ENCODE measurements at places on chromosomes 16 and 17. TPM values are rescaled to one million over a fixed set of nuclear protein-coding genes. Genes with fewer than 3 reads are reported as not detected.
A peak's percentile ranks its signal among the peaks of the same experiment; 100 is the strongest.

Gene GLP2R
- 1.1 TPM for total RNA-seq

Gene TMIGD1
- total RNA-seq = not detected

Gene PABPN1L
- total RNA-seq = 0.35 TPM

Gene CTRB2
- 54,676 TPM for total RNA-seq

Gene MMP2
- 14.9 TPM for total RNA-seq

Gene NT5M
- 1.3 TPM for total RNA-seq

Gene ADGRG3
- 0.14 TPM for total RNA-seq

Gene CDH3
- 5.2 TPM for total RNA-seq

Gene KIF22
- total RNA-seq = 10.8 TPM

DNA sequence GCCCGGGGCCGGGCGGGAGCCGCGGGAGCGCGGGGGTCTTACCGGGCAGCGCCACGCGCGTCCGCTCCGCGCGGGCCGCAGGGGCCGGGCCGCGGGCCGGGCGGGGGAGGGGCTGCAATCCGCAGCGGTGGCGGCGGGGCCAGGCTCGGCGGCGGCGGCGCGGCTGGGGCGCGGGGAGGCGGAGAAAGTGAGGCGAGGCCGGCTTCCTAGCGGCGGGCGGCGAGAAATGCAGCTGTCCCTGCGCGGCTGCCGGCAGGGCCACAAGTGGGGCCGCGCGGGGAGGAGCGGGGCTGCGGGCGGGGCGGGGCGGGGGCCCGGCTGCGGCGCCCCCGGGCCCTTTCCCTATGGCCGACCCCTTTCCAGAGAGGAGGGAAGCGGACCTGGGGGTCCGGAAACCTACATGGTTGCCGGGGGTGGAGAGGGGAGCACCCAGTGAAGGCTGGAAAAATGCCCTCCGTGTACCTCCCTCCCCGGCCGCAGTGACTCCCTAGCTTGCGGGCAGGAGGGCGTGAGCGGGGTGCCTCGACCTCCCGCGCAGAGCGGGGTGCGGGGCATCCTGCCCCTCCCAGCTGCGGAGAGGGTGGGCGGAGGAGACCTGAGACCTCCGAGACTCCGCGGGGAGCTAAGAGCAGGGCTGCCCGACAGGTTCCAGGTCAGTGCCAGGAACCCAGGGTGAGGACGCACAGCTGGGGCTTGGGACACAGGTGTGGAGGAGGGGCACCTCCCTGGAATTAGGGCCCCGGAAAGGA is at the start of gene CUEDC1:
Gene CUEDC1, minus strand, starts transcription at position 230 of the 749 bp plus-strand sequence. CDS start 69,848 bp downstream, outside the sequence.
- peak within 1 kb of the TSS; percentile 67 for H3K4me3 ChIP-seq
- H3K27ac ChIP-seq = peak within 1 kb of the TSS; percentile 82
- no peaks in the 10 kb centered on the region for H3K36me3 ChIP-seq

- H3K36me3 ChIP-seq = no peaks in the 10 kb centered on the region
- peaks cover 6% of the 10 kb centered on the region for H3K4me1 ChIP-seq
- H3K4me3 ChIP-seq = no peak overlapping the region
- no peak for DNase-seq
These were observed 322.5 kb downstream of the PMP22 start for GRCh38 chr17:14942526-14943190.

DNA sequence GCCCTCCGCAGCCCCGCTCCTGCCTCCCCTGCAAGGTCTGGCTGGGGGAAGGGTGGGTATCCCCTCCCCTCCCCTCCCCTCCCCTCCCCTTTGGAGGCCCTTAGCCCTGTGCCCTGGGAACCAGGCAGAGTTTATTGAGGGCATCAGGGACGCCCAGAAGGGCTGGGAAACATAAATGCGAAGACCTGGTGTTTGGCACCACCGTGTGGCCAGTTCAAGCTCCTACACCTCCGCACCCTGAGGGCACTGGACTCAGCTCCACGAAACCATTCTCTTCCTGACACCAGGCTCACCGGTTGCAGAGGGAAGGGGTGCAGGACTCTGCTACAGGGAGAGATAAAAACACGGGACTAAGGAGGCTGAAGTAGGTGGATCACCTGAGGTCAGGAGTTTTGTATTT is 1.0 kb upstream of the AIPL1 start:
- no peaks in the 10 kb centered on the region for H3K36me3 ChIP-seq
- H3K27ac ChIP-seq = no peak overlapping the region
- H3K27me3 ChIP-seq = no peaks in the 10 kb centered on the region

GRCh38 chr17:39236450-39236927 is 10.7 kb upstream of the STAC2 start:
- H3K36me3 ChIP-seq = no peaks in the 10 kb centered on the region
- DNase-seq = no peak
- no peaks in the 10 kb centered on the region for H3K4me1 ChIP-seq
- no peak overlapping the region for H3K4me3 ChIP-seq

GRCh38 chr17:42985225-42985624 is 4.9 kb downstream of the RUNDC1 start:
- peaks cover 17% of the 10 kb centered on the region for H3K36me3 ChIP-seq
- H3K27ac ChIP-seq = no peak overlapping the region
- DNase-seq = no peak

GRCh38 chr16:3321816-3322215 is 16.5 kb downstream of the ZNF75A start:
- no peak overlapping the region for H3K27ac ChIP-seq
- no peak overlapping the region for H3K4me3 ChIP-seq
- no peak for DNase-seq
- H3K4me1 ChIP-seq = no peaks in the 10 kb centered on the region

DNA sequence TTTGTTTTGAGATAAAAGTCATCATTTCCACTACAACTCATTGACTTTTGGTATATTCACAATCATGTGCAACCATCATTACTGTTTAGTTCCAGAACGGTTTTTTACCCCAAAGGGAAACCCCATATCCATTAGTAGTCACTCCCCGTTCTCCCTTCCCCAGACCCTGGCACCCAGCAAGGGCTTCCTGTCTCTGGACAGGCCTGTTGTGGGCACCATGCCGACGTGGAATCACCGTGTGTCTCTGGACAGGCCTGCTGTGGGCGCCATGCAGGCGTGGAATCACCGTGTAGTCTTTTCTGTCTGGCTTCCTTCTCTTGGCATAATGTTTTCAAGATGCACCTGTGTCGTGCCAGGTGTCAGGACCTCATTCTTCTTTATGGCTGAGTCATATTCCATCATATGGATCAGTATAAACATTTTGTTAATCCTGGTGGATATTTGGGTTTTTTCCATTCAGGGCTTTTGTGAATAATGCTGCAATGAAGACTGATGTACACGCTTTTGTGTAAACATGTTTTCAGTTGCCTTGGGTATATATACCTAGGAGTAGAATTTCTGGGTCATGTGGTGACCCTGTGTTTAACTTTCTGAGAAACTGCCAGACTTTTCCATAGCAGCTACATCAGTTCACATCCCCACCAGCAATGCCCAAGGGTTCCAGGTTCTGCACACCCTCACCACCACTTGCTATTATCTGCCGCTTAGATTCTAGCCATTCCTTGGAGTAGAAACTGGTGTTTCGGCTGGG is 19.1 kb downstream of the ENDOV start:
- no peaks in the 10 kb centered on the region for H3K4me1 ChIP-seq
- no peak overlapping the region for H3K4me3 ChIP-seq
- no peak for DNase-seq

DNA sequence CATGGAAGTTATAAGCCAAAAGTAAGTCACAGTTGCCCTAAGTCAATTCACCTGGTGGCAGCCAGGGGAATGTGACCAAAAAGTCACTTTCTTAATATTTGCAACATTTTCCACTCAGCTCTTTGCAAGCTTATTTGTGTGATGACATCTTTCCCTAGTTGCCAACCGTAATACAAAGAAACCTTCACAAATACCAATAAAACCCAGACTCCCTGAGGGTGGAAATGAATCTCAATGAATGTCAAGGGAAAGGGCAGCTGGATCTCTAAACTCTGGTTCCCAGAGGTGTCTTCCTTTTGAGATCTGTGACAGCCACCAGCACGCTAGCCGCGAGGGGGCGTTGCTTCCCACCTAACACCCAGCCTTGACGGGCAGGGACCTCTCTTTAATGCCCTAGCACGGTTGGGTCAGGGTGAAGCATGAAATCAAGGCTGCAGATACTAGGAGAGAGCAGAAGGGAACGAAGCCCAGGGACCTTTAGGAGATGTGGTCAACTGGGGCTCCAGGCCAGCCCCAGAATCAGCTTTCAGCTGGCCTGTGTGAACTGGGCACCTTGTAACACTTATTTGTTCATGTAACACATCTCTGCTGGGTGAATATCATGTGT is 82.2 kb downstream of the CMC2 start:
- H3K27me3 ChIP-seq = no peaks in the 10 kb centered on the region
- H3K36me3 ChIP-seq = no peaks in the 10 kb centered on the region
- DNase-seq = peak; percentile 43
- no peak overlapping the region for H3K4me3 ChIP-seq
- no peak overlapping the region for H3K27ac ChIP-seq

- no peak for DNase-seq
- no peaks in the 10 kb centered on the region for H3K4me1 ChIP-seq
- H3K36me3 ChIP-seq = no peaks in the 10 kb centered on the region
- H3K27me3 ChIP-seq = no peaks in the 10 kb centered on the region
- no peak overlapping the region for H3K4me3 ChIP-seq
These were observed 4.4 kb upstream of the RASL10B start for GRCh38 chr17:35726953-35727460.

DNA sequence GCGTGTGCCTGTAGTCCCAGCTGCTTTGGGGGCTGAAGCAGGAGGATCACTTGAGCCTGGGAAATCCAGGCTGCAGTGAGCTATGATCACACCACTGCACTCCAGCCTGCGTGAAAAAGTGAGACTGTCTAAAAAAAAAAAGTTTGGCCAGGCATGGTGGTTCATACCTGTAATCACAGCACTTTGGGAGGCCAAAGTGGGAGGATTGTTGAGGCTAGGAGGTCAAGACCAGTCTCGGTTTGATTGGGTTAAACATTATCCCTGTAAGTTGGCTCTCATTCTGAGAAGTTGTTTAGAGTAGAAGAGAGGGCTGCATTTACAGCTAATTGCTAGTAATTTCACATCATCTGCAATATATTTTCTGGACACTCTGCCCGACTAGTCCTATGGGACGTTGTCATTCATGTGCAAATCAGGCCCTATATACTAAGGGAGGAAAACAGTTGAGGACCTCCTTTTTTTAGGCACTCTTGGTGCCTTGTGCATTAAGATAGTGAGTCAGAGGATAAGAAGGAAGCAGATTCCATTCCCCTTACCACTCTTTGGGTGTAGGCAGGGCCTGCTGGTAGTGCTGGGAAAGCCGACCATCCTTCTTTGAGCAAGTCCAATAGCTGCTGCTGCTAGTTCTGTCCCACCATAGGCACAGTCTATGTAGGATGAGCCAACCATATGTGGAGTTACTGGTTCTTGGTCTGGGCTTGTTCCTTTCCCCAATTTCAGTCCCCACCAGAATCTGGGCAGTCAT is 18.7 kb downstream of the HMOX2 start:
- DNase-seq = no peak
- no peak overlapping the region for H3K27ac ChIP-seq
- H3K4me3 ChIP-seq = no peak overlapping the region
- no peaks in the 10 kb centered on the region for H3K36me3 ChIP-seq

- DNase-seq = no peak
- no peaks in the 10 kb centered on the region for H3K27me3 ChIP-seq
- H3K4me1 ChIP-seq = no peaks in the 10 kb centered on the region
- no peak overlapping the region for H3K4me3 ChIP-seq
- no peaks in the 10 kb centered on the region for H3K36me3 ChIP-seq
These were observed 102.0 kb upstream of the NOL11 start for GRCh38 chr17:67615736-67616135.

GRCh38 chr16:68344252-68344651 is 33.4 kb downstream of the PRMT7 start:
- DNase-seq = no peak
- no peaks in the 10 kb centered on the region for H3K27me3 ChIP-seq
- H3K27ac ChIP-seq = no peak overlapping the region
- H3K4me3 ChIP-seq = no peak overlapping the region
- H3K4me1 ChIP-seq = no peaks in the 10 kb centered on the region

GRCh38 chr17:45428050-45428617 is 4.5 kb downstream of the ARHGAP27 start:
- H3K36me3 ChIP-seq = no peaks in the 10 kb centered on the region
- no peak overlapping the region for H3K27ac ChIP-seq
- H3K4me1 ChIP-seq = peaks cover 20% of the 10 kb centered on the region
- peak; percentile 94 for DNase-seq

DNA sequence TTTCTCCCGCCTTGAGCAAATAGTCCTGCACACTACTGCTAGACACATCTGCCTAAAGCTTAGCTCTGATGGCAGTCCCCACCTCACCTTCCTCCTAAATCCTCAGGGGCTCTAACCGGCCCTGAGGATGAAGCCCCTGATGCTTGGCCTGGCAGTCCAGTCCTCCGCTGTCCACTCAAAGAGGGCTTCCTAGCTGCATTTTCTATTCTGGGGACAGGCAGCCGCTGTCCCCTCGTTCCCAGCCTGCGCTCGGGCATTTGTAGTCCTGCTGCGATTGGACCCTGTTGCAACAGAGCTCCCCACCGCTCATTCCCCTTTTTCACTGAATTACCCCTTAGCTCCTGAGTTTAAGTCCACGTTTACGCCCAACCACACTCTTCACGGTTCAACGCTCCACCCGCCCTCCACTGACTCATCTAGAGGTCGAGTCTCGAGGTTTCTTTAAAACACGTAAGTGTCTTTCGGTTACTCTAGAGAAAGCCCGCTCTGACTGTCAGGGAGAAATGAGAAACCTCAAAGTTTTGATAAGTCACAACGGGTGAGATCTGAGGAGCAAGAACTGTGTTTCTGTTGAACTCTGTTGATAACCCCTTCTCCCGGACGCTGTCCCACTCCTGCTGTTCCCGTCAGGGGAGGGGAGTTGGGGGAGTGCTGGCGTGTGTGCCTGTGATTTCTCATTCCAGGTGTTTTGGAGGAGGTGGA is 4.5 kb downstream of the CCR7 start:
- H3K27ac ChIP-seq = no peak overlapping the region
- DNase-seq = peak; percentile 41
- no peak overlapping the region for H3K4me3 ChIP-seq
- H3K4me1 ChIP-seq = no peaks in the 10 kb centered on the region
- H3K36me3 ChIP-seq = no peaks in the 10 kb centered on the region

DNA sequence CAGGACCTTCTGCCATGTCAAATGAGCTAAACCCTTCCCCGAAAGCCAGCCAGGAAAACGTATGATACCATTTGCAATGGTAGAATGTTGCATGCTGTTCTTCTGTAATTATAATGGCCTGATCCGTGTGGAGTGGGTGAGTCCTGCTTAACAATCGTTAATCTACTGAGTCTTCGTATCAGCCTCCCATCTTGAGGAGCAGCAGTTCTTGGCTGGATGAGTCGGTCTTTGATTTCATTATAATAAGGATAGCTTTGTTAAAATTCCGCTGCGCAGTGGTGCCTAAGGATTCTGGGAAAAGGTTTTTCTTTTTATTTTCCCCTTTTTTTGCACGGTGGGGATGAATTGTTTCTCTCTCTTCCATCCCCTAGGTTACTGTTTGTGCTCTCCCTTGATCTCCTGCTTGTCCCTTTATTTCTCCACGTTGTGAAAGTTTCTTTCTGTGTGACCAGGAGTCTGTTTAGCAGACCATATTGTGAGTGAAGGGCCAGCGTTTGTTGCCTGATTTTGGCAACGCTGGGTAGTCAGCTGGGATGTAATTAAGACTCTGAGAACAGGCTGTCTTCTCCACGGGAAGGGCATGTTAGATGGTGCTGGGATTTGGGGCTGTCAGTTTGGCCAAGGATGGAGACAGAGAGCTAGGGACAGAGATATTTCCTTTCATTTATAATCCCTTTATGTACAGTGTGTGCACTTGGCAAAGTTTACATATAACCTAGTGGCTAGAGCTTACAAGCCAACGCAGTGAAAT is 263.0 kb downstream of the FTO start:
- H3K36me3 ChIP-seq = no peaks in the 10 kb centered on the region
- no peak overlapping the region for H3K4me3 ChIP-seq
- H3K27me3 ChIP-seq = no peaks in the 10 kb centered on the region
- no peak overlapping the region for H3K27ac ChIP-seq

Data from pancreas (tissue), 10 donors.